NCI-H2029 (cell line): ENCODE measurements at places on chromosomes 3 and 15.

GRCh38 chr3:148206446-148206845 is 491.3 kb upstream of the AGTR1 start:
- no peak for DNase-seq

GRCh38 chr15:62343397-62343796 is 178.3 kb upstream of the C2CD4B start:
- peak; percentile 52 for DNase-seq

DNA sequence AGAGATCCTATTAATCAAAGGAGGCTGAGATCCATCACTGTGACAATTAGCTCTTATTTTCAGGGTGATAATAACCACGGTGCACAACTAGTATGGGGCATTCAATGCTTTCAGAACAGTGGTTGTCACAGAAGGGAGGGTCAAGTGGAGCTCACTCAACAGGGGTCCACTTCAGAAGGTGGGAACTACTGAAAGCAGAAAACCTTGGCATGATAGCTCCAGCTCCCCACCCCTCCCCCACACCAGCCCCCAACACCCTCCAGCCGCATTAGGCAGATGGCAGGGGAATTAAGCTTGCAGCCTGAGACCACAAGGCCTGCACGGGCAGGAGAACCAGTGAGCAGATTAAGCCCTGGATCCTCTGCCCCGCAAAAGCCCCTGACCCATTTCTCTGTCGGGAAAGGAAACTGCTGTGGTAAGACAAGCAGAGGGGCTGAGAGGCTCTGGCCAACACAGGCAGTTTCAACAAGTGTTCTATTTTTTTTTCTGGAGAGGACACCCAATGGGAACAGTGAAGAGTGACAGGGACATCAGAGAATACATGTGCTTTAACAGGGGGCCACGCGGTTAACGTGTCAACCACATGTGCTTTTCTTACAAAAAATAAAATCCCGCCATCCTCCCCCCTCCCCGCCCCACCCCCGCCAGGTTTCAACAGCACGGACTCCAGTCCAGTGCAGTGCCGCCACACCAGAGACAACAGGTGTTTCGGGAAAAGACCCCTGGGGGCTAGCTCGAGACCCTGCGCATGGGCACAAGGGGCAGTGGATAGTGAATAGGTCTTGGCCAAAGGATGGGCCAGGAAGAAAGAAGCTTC is 997 bp downstream of the FYCO1 start:
- DNase-seq, result no peak

DNA sequence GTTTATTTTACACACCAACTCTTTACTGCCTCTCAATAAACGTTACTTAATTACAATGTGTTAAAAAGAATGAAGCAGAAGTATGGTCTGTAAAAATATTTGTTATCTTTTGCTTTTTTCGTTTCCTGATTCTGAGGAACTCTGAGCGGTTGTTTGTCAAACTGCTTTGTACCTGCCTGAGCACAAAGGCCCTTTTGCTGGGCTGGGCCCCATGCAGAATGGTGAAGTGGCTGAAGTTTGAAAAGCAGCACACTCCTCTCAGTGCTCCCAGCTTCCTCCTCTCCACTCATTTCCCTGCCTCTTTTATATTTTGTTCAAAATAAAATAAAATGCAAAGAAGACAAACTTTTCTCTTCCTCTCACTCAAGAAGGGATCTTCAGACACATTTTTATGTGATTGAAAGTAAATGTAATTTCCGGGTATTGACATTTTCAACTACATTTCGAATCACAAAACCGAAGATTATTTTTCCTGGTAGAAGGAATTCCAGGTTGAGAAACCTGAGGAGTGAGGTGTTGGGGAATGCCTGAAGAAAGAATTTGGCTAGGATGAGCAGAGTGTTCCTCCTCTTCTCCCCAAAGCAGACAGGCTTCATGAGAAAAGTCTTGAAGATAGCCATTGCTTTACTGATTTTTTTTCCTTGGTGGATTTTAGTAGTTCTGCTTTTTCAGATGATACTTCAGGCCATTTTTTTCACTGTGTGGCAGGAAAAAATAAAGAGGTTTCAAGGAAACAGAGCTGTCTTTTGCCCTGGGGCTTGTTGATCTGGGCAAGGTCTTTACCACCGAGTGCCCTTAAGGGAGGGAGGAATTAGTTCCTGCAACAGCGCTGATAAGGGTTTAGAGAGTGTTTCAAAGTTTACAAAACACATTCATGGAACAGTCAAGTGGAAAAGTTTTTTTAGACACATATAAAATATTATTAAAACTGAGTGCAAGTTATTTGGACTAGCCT is 229.8 kb downstream of the NFKBIZ start:
- DNase-seq, result no peak

GRCh38 chr3:99817047-99817436 is 620 bp upstream of the CMSS1 start:
- no peak for DNase-seq

DNA sequence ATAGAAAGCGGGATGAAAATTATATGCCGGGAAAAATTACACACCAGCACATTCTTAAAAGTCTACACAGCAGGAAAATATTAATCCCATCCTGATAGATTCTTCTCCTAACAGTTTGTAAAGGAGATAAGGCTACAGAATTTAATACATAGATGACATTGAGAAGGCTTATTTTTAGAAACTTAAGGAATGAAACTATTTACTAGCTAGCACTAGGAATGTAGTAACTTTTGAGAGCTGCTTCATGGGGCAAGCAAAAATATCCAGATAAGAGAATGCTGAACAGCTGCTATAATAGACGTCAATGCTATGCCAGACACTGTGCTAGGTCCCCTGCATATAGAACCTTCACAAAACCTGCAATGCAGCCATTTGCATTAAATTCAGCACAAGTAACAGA is 912.7 kb upstream of the NR2F2 start:
- DNase-seq, result no peak

DNA sequence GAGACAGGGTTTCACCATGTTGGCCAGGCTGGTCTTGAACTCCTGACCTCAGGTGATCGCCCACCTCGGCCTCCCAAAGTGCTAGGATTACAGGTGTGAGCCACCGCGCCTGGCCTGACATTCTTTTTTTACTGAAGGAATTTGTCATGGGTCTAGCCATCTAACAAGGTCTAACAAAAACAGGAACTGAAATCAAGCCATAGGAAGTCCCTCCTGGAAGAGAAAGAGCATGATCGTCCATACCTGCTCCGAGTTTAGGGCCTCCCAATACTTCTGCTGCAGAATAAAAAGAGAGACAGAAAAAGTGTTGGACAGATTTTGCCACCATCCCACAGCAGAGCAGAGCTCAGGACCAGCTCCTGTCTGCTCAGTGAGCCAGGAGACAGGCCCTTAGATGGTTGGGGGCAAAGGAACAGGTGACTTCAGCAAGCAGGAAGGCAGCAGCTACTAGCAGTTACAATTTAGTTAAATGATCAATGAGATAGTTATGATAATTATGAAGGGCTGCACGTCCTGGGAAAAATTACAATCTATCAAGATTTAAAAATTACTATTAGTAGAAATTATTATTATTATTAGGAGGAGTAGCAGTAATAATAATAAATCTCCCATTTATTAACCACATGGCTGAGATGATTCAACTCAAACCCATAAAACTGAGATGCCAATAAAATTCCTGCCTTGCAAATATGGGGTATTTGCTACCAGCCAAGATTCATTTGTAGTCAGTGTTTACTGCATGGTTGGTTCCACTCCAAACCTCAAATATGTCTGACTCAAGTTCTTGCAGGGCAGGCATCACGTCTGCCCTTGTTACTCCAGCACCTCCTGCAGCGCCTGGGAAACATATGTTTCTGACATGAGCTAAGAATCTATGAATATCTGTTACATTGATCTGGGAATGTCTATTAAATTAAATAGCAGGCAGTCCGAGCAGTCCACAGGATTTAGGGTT is 40.1 kb downstream of the TMEM44 start:
- peak; percentile 18 for DNase-seq

DNA sequence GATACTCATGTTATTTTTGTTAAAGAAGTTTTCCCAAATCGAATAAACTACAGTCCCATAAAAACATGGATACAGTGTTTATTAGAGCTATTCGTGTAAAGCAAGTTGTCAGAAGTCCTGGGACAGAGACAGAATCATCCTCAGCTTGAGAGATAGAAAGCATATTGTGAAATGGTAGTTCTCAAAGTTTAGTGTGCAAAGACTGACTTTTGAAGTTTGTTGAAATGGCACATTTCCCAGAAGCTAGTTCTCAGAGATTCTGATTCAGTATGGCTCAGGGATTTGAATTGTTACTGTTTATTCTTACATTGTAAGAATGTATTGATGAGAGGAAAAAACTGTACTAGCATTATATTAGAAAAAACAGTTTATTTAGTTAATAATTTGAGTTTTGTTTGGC is 22.1 kb downstream of the GABRR3 start:
- no peak for DNase-seq

DNA sequence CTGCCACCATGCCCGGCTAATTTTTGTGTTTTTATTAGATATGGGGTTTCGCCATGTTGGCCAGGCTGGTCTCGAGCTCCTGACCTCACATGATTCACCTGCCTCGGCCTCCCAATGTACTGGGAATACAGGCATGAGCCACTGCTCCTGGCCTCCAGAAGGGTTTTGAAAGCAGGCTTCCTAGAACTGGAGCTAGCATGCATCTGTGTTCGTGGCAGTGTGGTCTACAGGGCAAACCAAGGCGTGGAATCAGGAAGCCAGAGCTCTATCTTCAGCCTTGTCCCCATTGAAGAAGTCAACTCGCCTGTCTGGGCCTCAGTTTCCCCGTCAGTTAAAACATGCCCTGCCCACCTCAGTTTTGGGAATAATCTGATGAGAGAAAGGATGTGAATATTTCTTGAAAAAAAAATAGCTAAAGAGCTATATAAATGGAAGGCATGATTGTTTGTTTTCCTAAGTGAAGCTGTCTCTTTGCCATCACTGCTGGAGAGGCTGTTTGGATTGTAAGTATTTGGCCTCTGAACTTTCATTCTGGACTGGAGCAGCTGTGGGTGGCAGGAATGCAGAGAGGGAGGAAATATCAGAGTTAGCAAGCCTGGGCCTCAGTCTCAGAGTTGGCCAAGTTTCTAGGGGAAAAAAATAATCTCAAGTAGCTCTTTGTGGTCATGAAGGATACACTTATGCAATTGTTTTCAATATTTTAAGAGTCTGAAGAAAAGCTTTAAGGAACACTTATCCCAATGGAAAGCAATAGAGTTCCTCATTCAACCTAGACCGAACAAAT is 36.5 kb upstream of the UACA start:
- no peak for DNase-seq

GRCh38 chr15:58344213-58345070 is 87.3 kb upstream of the LIPC start:
- DNase-seq, result no peak

- no peak for DNase-seq
Observed at GRCh38 chr3:160660902-160661301, 16.1 kb upstream of the ARL14 start.

DNA sequence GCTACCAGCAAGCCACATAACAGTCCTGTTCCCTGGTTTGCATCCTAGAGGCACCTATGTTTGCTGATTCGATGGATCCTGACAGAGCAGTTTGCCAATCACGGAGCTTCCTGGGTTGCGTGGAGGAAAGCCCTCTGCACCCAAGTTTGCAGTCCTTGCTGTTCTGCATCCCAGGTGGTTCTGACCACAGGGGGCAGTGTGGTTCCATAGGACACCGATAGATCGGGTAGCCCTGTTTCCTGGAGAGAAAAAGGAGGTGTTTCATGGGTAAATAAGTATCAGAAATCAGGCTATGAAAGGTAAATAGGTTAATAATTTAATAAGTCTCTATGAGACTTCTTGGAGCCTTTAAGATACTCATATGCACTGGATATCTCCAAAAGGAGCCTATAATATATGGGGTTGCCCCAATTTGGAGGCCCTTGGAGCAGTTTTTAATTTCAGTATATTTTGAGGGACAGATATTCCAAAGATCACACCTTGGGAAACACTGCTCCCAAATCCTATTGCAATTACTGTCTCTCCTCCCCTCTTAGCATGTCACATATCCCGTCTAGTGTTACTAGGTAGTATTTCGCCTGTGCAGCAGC is 194.6 kb upstream of the TPM1 start:
- DNase-seq, result no peak

- no peak for DNase-seq
Observed at GRCh38 chr15:69976366-69976994, 121.2 kb downstream of the TLE3 start.

- peak; percentile 9 for DNase-seq
Observed at GRCh38 chr15:70892912-70893560, 410 bp downstream of the LRRC49 start.

DNA sequence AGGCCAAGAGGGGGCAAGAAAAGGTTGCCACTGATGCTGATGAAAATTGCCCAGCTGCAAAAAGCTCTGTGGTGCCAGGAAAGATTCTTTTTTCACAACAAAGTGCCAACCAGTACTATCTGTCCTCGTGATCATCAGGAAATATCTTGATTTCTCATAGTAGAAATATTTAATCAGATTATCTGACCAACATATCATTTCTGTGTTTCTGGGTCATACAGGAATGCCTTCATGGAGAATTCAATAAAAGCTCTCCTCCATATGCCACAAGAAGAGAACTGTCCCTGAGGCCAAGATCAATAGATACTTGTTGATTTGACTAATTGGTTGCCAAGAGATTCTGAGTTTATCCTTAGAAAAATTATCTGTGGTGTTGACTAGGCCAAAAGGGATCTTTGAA is 63.5 kb downstream of the FSIP1 start:
- DNase-seq, result no peak

DNA sequence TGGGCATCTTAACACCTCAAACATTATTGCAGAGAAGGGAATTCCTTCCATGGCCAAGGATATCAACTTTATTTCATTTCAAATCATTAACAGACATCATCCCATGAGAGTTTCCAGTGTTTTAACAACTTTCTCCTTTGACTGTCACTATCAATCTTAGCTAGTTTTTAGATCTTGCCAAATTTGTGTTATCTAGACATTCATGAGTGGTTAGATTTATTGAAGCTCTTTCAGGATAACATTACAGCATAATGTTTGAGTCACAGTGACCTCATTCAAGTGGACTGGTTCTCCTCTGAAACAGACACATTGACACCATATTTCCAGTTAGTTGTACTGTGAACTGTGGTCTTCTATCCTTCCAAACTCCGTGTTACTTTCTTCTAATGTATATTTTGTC is 8.6 kb upstream of the TNFAIP8L3 start:
- no peak for DNase-seq

DNA sequence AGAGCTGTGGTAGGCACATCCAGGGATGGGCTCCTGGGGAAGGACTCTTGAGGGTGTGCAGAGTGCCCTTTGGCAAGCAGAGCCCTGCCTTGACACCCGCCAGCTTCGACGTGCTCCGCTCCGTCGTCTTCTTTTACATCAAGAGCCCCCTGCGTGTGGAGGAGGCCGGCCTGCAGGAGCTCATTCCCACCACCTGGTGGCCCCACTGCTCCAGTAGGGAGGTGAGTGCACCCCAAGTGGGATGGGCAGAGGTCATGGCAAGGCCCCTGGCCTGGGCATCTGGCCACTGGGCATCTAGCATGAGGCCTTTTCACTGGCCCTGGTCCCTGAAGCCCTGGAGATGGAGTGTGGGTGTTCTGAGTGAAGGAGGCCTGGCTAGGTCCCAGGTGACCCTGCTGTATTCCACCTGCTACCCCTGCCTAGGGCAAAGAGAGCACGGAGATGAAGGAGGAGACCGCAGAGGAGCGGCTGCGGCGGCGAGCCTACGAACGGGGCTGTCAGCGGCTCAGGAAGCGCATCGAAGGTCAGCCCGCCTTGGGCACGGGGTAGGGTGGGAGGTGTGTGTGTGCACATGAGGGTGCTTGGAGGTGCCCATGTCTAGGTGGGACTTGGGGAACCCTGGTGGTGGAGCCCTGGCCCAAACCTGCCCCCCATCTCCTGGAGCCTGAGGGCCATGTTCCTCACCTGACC is 12.2 kb downstream of the RNF123 start:
- no peak for DNase-seq
